ENCODE measurements at places on chromosomes 2 and 18.

- peak; percentile 23 for DNase-seq
Observed at GRCh38 chr2:14632133-14632936, at the start of gene LRATD1. LRATD1 (plus strand) TSS chr2:14632717; CDS start chr2:14633980, 1,263 bp downstream.

DNA sequence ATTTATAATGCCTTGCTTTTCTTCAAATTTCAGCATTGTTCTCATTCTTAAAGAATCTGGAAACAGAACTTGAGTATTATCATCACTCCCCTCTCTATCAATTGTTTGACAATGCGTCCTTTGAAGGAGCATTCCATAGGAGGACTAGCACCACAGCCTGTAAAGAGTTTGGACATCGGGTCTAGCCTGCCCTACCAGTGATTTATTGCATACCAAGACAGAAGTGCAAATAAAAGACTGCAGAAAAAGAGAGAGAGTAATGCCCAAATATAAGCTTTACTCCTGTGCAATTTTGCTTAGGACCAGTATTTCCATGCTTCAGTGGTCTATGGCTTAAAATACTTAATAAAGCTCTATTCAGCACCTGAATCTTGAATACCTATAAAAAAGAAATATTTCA is 55.4 kb upstream of the MAP2 start:
- DNase-seq = no peak

GRCh38 chr2:19127616-19128015 is 230.8 kb downstream of the OSR1 start:
- no peak for DNase-seq

DNA sequence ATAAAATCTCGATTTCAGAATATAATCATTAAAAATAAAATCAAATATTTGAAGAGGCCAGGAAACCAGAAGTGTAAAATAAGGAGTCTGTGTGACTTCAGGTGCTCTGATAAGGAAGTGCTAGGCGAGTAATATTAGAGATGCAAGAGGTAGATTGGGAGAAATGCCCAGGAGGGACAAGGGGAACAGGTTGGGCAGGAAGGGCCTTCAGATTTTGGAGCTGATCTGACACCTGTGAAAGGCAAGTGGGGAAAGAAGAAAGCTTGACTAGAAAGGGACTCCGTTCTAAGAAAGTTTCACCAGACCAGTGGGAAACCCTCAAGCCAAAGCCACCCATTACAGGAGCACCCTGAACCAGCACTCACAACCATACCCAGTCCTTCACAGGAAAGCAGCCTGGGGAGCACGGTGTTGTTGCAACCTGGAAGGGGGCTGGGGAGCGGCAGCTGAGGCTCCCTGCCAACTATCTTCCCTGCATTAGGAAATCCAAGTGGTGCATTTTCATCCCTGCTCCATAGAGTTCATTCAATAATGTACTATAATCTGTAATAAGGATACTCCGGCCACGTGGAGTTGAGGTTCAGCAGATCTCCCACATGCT is 57.5 kb upstream of the GREB1L start:
- DNase-seq = no peak

DNA sequence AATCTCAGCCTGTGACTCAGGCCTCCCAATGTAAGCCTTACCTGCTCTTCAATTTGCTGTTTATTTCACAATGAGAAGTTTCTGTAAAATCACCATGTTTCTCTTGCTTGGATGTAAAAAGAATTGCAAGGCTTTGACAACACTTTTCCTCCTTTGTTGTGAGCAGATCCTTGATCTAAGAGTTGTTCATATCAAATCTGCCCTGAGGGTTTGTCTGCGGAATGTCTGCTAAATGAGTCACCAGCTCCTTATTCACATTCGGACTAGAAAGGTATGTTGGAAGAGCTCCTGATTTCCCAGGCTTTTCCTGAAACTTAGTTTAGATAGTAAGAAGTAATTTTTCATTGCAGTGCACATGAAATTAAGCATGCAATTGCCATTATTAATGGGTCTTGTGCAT is 268.2 kb upstream of the TCF4 start:
- DNase-seq = no peak

DNA sequence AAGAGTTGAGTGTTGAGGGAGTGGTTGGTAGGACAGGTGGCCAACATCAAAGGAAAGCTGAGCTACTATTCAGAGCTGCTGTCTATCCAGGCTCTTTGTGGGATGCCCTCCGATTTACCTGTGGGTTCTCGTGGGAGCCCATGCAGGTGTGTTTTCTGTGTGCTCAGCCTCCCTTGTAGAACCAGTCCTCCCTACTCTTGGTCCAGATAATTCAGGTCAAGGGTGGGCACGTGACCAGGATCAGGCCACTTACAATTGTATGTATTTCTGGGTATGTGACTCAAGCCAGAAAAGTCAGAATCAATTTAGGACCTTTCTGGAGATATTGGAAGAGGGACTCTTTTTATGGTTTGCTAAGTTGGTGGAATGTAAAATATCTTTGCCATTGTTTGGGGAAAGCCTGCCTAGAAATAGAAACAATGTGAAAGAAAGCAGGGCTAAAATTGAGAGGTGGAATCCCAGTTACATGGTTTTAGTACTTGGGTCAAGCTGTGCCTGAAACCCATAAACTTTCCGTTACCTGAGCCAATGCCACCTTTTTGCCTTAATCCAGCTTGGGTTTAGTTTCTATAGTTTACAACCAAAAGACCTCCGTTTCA is 93.2 kb downstream of the PDCL3 start:
- no peak for DNase-seq

GRCh38 chr2:21939967-21940366 is 816.2 kb downstream of the TDRD15 start:
- no peak for DNase-seq

GRCh38 chr18:43661570-43661969 is 384.3 kb upstream of the SYT4 start:
- DNase-seq = peak; percentile 53

- no peak for DNase-seq
Observed at GRCh38 chr2:43006834-43007543, 214.6 kb upstream of the HAAO start.

- peak; percentile 70 for DNase-seq
Observed at GRCh38 chr18:55489034-55489986, 98.7 kb downstream of the TCF4 start.

DNA sequence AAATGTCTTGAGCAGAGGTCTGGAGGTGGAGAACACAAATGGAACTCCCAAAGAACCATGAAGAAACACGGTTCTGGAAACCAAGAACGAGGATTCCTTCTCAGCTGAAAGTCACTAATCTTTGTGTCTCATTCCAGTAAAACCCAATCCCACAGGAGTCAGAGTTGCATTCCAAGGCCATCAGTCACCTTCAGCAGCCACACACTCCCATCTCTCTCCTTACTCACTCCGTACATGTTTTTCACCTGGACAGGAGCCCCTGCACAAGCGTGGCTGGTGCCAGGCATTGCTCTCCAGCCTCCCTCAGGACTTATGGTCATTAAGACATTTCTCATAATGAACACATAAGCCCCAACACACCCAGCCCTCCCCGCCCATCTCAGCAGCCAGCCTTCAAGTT is 175.4 kb upstream of the SIX2 start:
- DNase-seq = no peak

DNA sequence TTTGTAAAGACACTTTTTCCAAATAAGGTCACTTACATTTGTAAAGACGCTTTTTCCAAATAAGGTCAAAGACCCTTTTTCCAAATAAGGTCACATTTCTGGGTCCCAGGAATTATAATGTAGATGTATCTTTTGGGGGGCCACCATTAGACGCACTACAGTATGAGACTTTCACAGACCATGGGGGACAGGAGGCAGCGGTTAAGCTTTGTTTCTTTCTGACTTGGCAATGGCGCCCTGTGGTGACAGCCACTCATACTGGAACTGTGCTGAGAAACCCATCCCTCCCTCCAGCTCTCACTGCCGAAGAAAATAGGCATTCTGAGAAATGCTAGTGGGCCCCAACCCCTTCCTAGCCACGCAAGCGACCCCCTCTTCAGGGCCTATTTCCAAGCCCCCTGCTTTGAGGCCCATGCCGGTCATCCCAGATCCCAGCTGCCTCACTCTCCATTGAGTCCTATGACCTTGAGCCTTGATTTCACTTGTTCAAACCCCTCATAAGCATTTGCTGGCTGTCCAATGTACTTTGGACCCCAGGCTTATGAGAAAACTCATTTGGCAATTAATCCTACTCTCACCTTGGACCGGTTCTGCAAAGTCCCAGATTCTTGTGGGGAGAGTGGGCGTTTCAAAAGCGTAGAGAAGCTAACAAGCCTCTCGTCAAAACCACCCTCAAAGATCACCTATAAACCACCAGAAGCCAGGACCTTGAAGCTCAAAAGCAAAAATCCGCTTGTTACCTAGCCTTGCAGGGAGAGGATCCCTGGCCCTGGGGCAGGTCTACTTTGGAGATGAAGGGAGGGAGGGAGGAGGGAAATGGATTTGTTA is 11.3 kb upstream of the SPATA3 start:
- no peak for DNase-seq

DNA sequence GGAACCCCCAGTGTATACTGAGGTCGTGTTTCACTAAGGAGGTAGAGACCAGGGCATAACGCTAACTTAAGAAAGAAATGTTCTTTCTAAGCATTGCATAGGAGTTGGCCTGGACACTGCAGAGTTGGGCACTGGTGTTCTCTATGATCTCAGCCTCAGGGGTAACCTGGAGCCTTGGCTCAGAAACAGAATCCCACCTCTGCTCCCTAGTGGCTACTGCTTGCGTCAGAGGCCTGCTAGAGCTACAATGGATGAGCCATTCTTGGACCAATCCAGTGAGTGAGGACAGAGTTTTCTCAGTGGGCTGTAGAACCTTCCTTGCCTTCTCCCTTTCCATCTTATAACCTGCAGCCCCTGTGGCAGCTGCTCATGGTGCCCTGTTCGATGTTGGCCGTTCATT is 324.4 kb upstream of the CELF4 start:
- no peak for DNase-seq

DNA sequence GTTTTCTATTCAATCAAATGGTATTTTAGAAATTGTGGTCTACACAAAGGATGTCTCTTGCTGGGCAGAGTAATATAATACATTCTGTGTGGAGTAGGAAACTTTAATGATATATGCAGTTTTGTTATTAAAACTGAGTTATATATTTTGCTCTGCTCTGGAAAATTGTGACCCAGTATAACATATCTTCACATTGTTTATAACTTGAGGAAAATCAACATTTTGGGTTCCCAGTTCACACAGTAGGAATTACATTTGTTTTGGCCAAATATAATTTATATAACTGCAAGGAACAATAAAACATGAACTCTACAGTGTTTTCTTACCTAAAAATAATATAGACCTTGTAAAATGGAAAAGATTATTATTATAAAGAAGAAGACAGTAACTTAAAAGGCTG is 372.4 kb downstream of the OSR1 start:
- no peak for DNase-seq

DNA sequence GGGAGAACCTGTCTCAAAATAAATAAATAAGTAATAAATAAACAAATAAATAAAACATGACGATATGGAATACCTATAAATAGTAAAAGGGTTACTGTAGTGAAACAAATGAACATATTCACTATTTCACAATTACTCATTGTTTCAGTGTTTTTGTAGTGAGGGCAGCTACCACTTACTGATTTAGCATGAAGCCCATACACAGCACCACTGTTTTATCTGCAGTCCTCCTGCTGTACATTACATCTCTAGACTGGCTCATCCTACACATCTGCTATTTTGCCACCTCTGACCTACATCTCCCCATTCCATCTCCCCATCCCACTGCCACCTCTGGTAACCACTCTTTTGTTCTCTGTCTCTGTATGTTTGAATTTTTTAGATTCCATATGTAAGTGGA is 332.7 kb upstream of the SMIM21 start:
- DNase-seq = no peak

GRCh38 chr2:219551441-219552381 is 7.9 kb downstream of the TMEM198 start:
- no peak for DNase-seq

DNA sequence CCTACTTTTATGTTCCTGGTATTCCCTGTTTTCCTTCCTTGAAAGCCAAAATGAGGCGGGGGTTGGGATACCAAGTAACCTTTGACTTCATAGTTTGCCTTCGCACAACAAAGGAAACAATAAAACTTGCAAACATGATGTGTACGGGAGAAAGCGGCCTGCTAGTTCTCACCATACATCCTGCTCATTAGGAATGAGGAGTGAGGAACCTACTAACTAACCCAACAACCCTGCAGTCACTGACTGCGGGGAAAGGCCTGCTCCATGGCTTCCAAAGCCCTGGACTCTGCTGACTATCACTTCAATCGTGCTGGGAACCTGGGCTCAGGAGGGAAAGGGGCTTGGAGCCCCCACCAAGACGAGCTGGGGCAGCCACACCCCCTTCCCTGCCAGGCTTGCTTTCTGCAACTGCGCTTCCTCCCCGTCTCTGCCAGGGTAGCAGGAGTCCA is 24.2 kb downstream of the RPL31 start:
- no peak for DNase-seq

GRCh38 chr2:8028981-8029380 is 652.9 kb upstream of the ID2 start:
- no peak for DNase-seq

DNA sequence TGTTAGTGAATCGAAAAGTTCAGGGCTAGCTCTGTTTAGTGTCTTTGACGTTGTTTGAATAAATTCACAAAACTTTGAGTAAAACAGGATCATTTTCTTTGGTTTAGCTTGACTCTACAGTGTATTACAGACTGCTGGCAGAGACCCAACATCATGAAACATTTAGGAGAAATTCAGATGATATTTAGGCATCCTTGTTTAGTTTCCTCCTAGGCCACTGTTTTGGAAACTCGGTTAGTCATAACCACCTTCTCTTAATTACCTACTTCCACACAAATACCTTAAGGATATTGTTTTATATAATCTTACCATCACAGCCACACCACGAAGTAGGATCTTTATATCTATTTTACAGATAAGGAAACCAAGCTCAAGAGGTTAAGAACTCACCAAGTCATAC is 7.8 kb downstream of the LIMS1 start:
- no peak for DNase-seq

DNA sequence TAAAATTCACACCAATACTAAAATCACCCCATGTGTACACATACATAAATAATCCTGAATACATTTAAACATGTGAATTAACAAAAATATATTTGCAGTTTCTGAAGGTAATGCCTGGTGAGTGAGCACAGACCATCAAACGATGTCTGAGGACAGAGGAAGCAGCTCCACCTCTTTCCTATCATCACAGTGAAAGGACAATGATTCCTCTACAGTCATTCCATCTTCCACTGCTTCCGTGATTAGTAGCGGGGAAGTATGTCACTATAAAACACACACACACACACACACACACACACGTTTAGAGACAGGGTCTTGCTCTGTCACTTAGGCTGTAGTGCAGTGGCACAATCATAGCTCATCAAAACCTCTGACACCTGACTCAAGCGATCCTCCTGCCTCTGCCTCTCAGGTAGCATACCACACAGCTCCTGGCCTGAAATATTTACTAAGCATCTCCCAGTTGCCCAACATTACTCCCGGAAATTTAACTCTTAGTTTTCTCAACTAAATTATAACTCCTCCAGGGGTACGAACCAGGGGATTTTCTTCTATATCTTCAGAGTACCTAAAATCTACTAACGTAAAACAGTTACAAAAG is 12.8 kb downstream of the FAM210A start:
- no peak for DNase-seq

- no peak for DNase-seq
Observed at GRCh38 chr2:127582863-127583861, 47.7 kb downstream of the MYO7B start.

GRCh38 chr2:21650569-21650968 is 526.8 kb downstream of the TDRD15 start:
- DNase-seq = no peak

Data from NCI-H2081 treated with DMSO at 0.1 percent for 48 hours (cell line).